ENCODE measurements at places on chromosomes 11 and 22.

- DNase-seq = no peak
Observed at GRCh38 chr11:44097821-44098220, 2.3 kb downstream of the EXT2 start.

DNA sequence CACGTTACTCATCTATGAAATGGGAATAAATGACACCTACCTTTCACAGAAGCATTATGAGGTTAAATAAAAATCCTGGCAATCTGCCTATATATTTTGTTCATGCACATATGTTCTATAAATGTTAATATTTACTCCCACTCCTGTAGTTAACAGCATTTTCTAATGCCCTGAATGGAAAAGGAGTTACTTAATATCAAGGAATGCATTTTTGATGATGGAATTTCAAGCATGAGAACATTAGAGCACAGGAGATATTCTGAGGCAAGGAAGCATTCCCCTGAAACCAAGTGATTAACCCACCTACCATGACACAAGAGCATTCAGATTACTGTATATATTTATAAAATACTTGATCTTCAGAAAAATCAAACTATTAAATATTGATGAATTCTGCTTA lies 102.1 kb downstream of the ARHGAP32 start:
- DNase-seq = no peak

- DNase-seq = no peak
Observed at GRCh38 chr11:95764267-95764898, 25.2 kb downstream of the FAM76B start.

DNA sequence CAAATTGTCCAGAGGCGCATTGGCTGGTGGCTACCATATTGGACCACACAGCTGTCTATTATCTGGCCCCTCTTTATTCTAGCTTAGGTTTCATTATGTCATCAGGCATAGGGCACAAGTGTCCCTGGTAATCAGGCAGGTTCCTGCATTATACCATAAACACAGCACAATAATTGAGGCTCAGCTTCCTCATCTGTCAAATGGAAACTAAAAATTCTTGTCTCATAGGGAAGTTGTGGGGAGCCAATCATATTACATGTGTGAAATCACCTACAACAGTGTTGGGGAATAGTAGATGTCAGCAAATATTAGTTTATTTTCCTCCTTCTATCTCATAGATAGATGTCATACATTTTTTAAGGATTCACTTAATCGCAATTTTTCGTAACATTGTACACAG lies 231.0 kb upstream of the SORL1-AS1 start:
- DNase-seq = no peak

DNA sequence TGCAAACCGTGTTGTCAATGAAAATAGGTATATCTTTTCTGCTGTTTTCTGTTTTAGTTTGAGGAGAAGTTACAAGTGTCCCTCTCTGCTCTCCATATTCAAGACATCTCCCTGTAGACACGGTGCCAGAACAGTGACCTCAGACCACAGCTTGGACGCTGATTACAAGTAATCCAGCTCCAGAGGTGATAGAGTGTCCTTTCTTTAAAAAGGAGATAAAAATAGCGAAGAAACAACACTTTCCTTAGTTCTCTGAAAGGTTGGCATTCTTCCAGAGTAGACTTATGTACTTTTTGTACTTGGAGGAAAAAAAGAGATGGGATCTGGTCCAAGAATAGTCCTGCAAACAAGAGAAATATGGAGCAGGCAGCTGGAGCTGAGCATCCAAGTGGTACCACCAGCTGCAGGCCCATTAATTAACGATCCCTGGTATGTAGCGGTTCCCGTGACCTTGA lies 43.0 kb upstream of the WT1 start:
- no peak for DNase-seq

GRCh38 chr11:34360046-34360445 lies 2.2 kb upstream of the ABTB2 start:
- DNase-seq = no peak

GRCh38 chr11:115170133-115170815 lies 333.9 kb downstream of the CADM1 start:
- no peak for DNase-seq

DNA sequence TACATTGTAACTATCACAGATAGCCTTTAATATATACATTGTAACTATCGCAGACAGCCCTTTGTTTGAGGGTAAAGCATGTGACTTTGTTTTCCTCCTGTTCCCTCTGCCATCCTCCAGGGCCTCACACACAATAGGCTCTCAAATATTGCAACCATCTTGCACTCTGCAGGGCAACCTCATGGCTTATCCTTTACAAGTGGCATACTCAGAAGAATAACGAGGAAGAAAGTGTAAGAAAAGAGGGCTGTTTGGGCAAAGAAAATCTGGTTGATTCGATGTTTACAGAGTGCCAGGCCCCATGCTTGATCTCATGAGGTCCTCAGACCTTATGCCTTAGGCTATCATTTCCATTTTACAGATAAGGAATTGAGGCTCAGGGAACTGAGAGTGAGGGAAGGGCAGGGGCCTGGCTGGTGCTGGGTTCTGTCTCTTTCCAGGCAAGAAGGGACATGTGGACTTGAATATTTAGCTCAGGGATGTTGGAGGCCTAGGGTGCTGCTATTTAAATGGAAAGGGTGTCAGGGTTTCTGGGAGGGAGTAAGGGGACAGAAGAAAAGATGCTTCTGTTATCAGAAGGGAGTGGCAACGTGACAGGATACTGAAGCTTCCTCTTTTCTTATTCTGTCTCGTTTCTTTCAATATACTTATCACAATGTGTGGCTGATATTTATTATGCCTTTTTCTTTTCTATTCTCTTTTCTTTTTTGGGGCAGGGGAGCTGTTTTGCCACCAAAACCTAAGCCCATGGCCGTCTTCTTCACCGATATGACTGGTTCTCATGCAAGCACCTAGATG lies 1.1 kb upstream of the SAMM50 start:
- DNase-seq = no peak

- DNase-seq = no peak
Observed at GRCh38 chr11:63779039-63779438, 10.5 kb upstream of the ZFTA start.

DNA sequence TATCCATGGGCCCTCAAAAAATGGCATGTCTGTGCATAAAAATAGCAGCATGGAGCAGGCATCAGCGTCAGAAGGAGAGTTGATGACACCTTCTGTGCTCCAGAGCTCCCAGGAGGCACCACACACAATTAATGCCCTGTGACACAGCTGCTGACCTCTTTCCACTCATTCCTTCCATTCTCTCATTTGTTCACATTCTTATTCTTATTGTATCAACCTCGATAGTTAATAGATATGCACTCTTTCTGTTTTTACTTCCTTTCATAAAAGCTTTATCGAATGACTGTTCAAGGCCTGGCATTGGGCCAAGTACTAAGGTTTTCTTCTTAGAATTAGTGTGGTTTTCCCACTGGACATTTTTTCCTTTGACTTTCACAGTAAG lies 266.0 kb upstream of the MTNR1B start:
- no peak for DNase-seq

DNA sequence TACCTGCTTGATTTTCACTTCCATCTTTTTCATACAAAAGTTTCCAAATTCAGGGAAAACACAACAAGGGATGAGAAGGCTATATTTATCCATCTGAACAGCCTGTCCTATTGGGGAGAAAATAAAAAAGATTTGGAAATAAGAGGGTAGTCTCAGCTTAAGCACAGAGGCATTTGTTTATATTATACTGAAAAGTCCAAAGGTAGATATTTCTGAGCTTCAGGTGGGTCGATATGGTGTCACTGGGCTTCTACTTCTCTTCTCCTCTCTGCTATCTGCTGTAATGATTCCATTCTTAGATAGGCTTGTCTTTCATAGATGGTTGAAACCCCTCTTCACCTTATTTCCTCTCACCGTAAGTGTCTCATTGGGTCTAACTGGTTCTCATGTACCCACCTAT lies 337.0 kb downstream of the INSC start:
- no peak for DNase-seq

DNA sequence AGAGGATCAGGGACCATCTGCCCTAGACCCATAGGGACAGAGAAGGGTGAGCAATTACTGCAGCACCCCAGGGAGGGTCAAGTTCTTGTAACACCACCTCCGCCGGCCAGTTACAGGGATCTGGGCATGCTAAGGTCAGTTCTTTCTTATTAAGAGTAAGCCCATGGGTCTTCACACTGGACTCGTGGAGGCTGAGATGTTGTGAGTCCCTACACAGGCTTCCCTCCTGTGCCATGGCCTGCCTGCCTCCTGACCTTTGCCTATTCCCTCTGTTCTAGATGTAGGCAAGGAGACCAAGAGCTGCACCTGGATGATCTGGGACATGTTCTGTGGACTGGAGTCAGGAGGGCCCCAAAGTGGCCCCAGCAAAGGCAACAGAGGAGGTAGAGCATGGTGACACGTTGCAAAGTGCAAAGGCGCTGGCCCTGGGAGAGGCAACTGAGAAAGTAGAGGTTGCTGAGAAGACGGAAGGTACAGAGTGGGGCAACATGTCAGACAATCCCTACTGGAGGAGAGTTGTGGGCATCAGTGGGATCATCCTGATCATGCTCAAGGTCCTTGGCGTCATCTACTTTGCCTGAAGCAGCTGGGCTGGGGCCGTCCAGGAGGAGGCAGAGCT lies 16.3 kb upstream of the GNAZ start:
- DNase-seq = no peak

DNA sequence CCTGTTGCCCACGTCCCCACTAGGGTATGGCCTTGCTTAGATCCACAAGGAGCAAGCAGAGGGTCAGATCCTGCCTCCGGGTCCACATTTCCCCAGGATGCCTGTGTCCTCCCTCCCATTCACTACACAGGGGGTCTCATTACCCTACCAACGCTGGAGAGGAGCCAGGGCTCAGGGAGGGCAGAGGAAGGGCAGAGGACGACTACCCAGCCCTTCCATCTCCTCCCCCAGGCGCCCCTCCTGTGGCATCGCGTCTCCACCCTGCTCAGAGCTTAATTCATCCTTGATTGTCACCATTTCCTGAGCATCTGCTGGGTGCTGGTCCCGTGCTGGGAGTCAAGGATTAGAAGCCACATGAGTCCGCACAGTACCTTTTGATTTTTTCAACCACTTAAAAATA lies 5.0 kb downstream of the NFAM1 start:
- DNase-seq = no peak

GRCh38 chr22:21651521-21652009 lies 9.5 kb downstream of the SDF2L1 start:
- no peak for DNase-seq

GRCh38 chr22:43917521-43917920 lies 6.1 kb upstream of the PNPLA3 start:
- DNase-seq = no peak

DNA sequence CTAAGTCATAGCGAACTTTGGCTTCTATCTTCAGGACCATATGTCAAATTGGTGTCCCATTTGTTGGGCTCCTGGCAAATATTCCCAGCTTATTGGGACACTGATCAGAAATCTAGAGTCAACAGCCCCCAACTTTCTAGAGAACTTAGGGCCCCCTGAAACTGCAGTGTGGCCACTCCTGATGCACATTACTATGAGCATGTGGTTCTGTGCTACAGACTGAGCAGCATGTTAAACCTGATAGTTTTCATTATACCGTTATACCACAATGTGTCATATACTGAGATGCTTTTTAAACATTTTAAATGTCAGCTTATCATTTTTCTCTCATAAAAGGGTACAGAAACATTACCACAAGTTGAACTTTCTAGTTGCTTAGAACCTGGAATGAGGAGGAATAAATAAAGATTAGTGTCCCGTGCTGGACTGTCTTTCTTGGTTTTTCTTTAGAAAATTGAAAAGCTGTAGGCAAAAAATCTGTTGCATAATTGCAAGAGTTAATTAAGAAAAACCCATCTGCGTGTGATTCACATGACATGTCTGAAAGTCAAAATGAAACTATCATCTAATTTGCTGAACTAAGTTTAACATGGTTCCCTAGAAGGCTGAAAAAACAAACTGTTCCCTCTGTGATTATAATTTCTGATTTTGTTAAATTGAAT lies 16.4 kb upstream of the CTSC start:
- DNase-seq = no peak

DNA sequence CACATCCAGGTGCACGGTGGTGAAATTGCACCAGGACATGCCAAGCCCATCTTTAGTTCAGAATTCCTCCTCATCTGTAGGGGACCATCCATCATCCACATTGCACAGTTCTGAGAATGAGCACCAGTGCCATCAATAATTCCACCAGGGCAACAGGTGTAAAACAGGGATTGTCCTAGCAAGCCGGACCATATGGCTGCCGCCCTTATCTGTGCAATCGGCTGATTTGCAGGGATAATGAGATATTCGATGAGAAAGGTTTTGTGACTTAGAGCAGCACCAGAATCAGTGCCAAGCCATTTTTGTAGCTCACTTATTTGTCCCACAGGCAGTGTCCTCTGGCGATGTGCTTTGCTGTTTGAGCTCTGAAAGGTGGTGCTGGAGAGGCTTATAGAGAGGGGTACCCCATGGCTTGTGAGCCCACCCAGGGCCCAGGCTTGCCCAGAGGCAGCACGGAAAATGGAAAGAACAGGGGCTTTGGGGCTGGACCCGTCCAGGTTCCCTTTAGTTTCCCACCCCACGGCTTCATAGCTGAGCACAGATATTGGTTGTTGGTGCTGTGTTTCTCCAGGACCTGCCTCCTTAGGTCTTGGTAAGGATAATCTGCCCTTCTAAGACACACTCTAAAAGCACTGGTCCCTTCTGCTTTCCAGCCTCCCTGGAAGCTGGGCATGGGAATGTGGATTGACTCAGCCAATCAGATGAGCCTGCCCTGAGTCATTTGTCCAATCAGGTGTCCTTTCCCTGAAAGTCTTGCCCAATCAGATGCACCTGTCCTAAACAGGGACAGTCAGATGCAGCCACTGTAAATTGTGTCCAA lies 84.0 kb upstream of the SHANK2 start:
- no peak for DNase-seq

GRCh38 chr22:25437414-25438160 lies 126.9 kb upstream of the GRK3 start:
- DNase-seq = no peak

GRCh38 chr11:109033627-109034338 lies 368.9 kb downstream of the DDX10 start:
- DNase-seq = no peak

DNA sequence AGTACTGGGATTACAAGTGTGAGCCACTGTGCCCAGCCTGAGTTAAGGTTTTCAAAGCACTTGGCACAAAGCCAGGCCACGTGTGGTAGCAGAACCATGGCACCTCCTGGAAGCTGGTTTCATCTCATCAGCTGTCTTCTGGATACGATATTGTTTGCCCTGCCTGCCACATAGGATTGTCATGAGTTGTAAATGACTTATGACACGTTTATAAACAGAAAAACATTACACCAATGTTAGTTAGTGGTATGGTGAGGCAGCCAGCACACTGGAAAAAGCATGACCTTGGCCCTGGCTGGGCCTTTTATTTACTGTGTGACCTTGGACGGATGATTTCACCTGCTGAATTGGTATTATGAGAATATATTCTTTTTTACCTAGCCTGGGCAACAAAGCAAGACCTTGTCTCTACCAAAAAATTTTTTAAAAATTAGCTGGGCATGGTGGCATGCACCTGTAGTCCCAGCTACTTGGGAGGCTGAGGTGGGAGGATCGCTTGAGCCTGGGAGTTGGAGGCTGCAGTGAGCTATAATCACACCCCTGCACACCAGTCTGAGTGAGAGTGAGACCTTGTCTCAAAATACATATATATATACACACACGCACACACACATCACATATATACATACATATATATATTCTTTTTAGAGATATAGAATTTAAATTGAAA lies 24.0 kb upstream of the MYH9 start:
- no peak for DNase-seq

GRCh38 chr22:48078825-48079224 lies 1316.4 kb downstream of the TBC1D22A start:
- no peak for DNase-seq

Measured in activated CD4-positive, alpha-beta T cell treated with anti-CD3 and anti-CD28 coated beads, Interleukin-2, amount 50 U/mL, for 24 hours (primary cell).